ENCODE measurements at places on chromosomes 7 and 10.

DNA sequence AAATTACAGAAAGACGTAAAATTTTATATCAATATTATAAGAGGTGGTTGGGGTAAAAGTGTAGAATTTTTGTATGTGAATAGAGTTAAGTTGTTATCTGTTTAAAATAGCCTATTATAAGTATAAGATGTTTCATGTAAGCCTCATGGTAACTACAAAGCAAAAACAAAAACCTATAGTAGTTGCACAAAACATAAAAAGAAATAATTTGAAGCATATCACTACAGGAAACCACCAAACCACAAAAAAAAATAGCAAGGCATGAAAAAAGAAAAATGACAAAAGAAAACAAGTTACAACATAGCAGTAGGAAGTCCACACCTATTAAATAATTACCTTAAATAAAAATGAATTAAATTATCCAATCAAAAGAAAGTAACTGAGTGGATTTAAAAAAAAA, 12.4 kb upstream of the GSTK1 start:
- DNase-seq: no peak

GRCh38 chr7:20482071-20482470, 133.4 kb upstream of the ABCB5 start:
- DNase-seq: no peak

GRCh38 chr10:48184224-48184623, 90.3 kb downstream of the FRMPD2 start:
- DNase-seq: no peak

DNA sequence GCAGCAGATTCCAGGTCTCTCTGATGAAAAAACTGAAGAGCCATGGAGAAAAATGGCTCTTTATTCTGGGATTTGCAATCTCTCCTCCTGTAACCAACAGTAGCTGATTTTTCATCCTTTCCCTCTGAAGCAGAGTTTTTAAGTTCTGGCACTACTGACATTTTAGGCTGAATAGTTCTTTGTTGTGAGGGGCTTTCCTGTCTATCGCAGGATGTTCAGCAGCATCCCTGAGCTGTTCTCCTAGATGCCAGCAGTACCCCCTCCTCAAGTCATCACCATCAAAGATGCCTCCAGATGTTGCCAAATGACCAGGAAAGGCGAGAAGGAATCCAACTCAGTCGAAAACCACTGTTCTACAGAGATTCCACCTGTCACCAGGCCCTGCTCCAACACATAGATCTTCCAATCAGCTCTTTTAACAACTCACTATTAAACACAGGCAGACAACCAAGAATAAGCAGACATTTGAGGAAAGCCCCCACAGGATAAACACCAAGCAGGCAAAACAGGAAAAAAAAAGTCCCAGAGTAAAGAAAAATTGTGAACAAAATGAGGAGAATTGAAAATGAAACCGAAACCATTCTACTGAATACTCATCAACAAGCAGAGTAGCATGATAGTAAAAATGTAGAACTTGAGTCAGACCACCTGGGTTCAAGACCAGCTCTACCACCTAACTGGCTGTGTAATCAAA, 124.8 kb downstream of the MPP7 start:
- DNase-seq: no peak

DNA sequence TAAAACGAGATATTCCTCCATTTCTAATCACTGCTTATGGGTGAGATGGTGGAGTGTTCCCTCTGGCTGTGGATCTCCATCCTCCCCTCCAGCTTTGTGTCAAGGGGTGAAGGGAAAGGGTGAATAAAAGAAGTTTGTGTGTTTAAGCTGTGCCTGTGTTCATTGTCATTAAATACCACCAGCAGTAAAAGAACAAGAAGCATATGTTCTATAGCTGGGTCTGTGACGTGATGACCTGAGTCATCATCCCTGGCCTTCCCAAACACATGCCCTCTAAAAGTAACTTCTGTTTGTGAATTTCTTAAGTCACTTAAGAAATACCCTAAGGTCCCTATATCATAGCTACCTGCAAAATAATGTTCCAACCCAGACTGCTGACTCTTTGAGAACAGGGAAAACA, 104.9 kb downstream of the PPP1R17 start:
- DNase-seq: no peak

- DNase-seq: no peak
Observed at GRCh38 chr7:36794689-36795088, 70.4 kb upstream of the AOAH start.

DNA sequence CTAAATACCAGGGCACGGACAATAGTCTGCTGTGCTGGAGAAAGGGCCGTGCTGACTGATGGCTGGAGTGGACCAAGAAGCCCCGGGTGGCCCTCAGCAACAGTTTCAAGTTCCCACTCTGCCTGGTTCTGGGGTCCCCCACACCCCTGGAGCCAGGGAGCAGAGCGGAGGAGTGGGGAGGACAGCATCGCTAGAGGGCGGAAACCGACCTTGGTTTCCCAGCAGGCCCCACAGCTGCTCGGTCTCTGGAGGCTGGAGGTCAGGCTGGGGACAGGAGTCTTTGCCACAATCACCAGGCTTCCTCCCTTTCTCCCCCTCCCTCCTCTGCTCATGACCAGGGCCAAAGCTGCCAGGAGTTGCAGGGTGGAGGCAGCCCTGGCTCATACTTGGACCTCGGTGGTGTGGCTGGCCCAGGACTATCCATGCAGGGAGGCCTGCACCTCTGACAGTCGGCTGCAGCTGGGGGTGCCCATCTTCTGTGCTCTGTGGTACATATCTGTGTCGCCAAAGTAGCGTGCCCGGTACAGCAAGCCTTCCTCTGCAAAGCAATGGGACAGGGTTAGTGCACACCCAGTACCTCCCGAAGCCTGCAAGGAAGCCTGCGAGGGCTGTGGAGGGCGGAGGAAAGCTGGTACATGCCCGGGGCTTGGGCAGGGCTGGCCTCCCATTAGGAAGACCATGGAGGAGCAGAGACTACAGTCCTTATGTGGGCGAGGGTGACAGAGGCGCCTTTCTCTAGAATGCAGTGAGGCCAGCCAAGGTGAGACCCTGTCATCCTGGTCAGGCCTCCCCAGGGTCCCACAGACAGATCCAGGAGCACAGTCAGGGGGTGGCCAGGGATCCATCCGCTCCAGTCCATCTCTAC, 19.1 kb downstream of the DNAJB12 start:
- no peak for DNase-seq

DNA sequence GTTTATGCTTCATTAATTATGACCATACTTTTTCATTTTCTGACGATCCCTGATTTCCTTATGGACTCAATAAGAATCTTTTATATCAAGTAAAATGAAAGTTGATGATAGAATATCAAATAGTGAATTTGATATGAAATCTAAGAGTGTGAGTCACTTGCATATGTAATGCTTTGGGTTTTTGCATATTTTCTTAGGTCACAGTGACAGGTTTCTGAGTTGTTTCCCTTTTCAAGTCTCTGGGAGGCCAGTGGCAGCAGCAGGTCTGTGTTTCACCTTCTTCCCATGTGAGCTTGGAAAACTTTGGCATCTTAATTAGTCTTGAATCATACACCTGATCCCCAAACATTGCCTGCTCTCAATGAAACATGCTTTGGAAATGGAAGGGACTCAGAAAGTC, 34.7 kb upstream of the GJD4 start:
- no peak for DNase-seq

DNA sequence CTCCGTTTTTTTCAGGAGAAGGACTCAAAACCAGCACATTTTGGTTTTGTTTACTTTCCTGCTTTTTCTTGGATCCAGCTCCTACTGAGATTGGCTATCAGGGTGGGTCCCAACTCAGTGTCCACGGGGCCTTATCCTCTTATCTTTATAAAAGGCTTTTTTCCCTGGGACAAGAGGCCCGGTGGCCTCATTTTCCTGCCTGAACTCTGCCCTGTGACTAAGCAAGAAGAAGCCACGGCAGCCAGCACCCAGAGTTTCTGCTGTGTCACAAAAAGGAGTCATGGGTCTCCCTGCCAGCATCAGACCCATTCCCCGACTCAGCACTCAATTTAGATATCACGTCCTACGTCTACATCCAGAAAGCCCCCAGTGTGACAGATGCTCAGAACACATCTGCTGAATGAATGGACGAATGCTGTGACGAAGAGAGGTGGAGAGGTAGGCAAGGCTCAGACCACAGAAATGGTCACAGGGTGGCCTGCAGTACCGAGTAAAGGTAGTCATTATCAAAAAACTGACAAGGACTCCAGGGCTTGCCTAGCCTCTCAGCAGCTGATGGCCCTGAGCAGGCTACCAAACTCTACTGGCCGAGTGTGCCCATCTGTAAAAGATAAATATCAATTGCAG, 16.7 kb downstream of the DLG5 start:
- no peak for DNase-seq

DNA sequence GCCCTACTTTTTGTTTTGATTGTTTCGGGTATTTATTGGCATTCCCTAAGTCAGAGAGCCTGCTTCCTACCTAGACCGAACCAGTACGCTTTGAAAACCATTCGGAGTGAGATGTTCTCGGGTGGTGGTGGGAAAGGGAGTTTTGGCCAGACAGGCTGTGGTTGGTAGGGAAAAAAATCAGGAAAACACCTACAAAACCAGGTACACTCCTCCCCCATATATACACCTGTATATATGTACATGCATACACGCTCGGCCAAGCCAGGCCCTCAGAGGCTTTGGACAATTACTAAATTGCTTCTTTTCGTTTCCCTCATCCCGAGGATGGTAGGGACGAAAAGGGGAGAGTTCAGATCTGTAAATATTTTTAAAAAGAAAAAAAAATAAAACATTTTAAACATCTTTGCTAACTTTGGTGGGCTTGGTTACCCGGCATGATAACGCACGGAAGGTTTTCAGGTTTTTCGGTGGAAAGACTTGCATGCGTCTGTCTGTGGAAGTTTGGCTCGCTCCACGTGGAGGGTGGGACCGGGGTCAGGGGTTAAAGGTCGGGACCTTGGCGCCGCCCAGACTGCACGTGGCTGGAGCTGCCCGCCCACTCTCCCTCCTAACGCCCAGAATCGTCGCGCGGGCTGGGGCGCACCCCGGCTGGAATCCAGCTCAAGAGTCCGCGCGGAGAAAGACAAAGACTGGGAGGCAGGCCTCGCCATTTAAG, 2.5 kb downstream of the HMX2 start:
- no peak for DNase-seq

DNA sequence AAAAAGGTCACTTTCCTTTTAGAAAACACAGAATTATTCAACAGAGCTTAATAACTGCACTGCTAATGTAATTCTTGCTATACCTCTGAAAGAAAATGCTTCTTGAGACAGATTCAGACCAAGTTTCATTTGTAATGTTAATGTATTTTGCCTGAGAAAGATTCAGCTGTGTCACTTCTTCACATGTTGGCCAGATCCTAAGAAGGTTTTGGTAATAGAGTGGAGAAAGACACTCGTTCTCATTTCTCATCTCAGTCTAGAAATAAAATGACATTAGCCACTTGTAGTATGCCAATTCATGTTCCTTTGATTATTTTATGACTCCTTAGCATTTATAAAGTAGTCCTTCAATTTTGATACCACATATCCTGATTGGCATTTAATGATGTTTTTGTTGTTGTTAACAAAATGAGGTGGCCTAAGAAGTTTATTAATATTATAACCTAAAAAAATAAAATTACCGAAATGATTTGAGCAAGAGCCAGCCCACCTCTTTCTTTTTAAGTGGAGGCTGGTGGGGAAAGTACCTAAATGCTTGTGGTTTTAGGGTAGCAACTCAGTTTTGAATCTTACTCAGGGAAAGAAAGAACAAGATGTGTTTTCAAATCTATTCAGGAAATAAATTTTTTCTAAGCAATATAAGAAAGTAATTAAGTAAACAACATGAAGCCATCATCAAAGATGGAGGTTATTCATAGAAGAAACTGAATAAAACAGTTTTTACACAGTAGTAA, 16.4 kb upstream of the ELAPOR2 start:
- DNase-seq: no peak

DNA sequence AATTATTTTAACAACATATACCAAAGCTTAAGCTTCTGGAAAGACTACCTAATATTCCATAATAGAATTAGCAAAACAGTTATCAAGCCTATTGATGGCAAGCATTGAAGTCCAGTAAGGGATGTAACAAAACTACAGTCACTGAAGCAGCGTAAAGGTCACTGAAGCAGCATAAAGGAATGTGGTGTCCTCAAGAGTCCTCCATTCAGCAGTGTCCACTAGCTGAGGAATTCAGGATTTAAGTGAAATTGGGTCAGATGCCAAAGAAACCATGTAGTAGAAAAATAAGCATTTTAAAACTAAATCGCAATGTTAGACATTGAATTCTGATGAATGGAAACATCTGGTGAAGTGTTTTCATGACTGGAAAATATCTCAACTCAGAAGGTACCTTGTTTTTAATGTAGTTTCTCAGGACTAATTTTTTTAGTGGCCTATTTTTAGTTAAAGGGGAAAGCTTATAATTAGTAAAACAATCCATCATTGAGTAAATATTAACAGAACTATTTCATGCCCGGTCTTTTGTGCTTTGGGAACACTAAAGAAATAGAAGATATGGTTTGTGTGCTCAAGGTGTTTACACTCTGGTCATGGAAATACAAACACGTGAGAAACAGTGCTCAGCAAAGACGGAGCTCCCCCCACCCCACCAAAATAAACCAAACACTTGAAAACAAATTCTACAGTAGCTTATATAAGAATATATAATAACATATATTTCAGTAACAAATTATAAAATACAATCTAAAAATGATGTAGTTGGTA, 121.4 kb downstream of the CDK14 start:
- no peak for DNase-seq

- no peak for DNase-seq
Observed at GRCh38 chr7:66460921-66461361, 167.7 kb upstream of the KCTD7 start.

DNA sequence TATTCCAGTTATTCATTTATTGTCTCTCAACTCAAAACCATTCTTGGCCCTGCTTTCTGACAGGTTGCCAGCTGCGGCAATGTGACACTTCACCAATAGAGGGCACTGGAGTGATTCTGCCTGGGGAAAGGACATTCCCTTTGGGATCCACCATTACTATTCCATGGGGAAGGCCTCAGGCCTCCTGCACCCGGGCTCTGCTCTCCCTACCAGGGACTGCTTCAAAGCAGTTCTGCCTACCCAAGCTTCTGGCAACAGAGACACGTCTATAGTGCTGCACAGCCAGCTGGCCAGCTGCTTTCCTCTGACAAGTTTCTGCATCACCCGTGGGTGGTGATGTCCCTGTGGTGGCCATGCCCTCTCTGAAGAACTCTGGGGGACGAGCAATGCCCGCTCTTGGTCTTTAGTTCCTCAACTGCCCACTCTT, 163.8 kb downstream of the ELMO1 start:
- peak; percentile 69 for DNase-seq

DNA sequence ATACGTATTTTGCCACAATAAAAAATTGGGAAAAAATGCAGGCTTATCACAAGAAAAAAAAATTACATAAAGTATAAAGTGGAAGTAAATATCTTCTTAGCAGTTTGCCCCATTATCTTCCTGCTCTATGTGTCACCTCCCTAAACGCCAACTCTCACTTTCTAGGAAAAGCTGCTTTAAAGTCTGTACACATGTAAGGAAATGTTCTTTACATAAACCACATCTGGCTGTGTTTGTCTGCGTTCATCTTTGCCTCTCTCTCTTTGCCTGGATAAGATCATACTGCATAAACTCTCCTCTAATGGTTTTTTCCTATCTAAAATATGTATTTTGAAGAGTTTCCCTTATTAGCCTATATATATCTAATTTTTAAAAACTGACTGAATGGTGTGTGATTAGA, 23.0 kb upstream of the UMAD1 start:
- DNase-seq: no peak

GRCh38 chr10:4176500-4177281, 391.7 kb upstream of the KLF6 start:
- no peak for DNase-seq

Measured in ecto neural progenitor cell (in vitro differentiated cells).